ENCODE measurements at places on chromosomes 1 and 21.
A peak's percentile ranks its signal among the peaks of the same experiment; 100 is the strongest.

DNA sequence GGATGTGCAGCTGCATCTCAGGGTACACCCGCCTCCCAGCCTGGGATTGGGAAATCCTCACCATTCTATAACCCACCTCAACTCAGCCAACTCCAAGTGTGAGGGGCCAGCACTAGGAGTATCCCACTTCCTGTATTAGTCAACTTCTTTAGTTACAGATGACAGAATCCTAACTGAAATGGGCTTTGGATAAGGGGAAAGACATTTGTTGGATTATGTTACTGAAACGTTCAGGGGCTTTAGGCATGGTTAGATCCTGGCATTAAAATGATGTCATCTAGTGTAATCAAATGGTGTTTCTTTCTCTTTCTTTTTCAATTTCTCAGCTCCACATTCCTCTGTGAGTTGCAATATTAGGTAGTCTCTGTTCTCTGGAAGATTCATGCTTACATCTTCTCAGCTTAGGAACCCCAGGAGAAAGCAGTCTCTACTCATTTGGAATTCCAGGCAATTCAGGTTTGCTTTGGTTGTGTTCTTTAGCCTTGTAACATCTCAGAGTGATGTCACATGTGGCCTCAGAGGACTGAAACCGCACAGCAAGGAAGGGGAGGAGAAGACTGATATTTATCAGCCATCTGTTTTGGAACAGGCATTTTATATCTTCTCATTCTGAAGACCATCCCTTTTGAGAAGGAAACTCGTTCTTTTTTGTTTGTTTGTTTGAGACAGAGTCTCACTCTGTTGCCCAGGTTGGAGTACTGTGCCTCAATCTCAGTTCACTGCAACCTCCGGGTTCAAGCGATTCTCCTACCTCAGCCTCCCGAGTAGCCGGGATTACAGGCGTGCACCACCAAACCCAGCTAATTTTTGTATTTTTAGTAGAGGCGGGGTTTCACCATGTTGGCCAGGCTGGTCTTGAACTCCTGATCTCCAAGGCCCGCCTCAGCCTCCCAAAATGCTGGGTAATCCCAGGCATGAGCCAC is 18.9 kb upstream of the TMEM54 start:
- no peak for DNase-seq

DNA sequence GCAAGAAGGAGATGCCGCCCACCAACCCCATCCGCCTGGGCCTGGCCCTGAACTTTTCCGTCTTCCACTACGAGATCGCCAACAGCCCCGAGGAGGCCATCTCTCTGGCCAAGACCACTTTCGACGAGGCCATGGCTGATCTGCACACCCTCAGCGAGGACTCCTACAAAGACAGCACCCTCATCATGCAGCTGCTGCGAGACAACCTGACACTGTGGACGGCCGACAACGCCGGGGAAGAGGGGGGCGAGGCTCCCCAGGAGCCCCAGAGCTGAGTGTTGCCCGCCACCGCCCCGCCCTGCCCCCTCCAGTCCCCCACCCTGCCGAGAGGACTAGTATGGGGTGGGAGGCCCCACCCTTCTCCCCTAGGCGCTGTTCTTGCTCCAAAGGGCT is 732 bp downstream of the SFN start:
- no peak for DNase-seq

- DNase-seq: no peak
Measured at GRCh38 chr1:211935448-211935970, 99.8 kb downstream of the INTS7 start.

DNA sequence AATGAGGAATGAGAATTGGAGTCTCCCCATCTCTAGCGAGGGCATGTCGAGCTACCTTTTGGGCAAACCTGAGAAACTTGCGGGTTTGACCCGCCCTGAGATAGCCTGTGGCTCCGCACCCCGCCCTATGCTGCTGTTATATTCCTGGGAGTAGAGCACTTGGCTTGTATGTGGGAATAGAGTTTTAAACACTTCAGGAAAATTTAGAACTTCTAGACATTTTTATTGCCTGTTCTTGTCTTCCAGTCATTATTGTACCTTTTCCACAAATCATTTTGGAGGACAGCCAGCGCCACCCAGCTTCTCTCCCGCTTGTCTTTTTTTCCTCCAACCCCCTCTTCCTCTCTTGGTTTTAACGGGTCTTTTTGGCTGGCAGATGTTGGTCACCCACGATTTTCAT is 738 bp downstream of the GNPAT start:
- peak; percentile 18 for DNase-seq

GRCh38 chr21:35197191-35197590 is 148.1 kb upstream of the RUNX1 start:
- no peak for DNase-seq
